Smooth muscle cell of bladder (primary cell): ENCODE measurements at places on chromosomes 7 and 10. TPM values are rescaled to one million over a fixed set of nuclear protein-coding genes. Genes with fewer than 3 reads are reported as not detected.

The CALHM1 gene
- not detected in 2 replicates for total RNA-seq

The GFRA1 gene
- total RNA-seq: 1.6 and 2.7 TPM in 2 replicates

The CLCN1 gene
- total RNA-seq: 0.09 and 0.14 TPM in 2 replicates

The C7orf33 gene
- total RNA-seq: not detected in 2 replicates

The UCMA gene
- not detected in 2 replicates for total RNA-seq

The GDF2 gene
- not detected in 2 replicates for total RNA-seq

The ANKRD7 gene
- 0.85 and 0.92 TPM in 2 replicates for total RNA-seq

The ITGA8 gene
- 1.3 and 8.5 TPM in 2 replicates for total RNA-seq
